ENCODE measurements at places on chromosomes 5 and 9.

- no peak for DNase-seq
Observed at GRCh38 chr9:86655147-86655546, 292.2 kb downstream of the GAS1 start.

- DNase-seq, result no peak
Observed at GRCh38 chr5:179211068-179211467, 134.2 kb downstream of the ADAMTS2 start.

GRCh38 chr9:79807971-79808370 lies 236.2 kb downstream of the TLE4 start:
- no peak for DNase-seq

GRCh38 chr5:36675282-36675681 lies 68.9 kb downstream of the SLC1A3 start:
- DNase-seq, result no peak
